ENCODE measurements at places on chromosomes 13 and 19.

DNA sequence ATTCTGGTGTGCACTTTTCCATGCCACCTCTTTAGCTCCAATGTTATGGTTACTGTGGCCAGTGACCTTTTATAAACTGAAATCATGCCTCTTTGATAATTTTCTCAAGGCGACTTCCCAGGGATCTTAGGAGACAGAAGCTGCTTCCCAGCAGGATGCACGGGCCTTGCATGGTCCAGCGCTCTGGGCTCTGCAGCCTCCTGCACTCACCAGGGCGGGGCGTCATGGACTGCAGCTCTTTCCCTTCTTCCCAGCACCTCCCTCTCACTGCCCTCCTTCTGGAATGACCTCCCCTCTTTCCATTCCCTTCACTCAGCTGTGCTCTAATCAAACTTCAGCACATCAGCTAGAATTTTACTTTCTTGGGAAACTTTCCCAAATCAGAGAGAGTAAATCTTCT is 318.3 kb downstream of the IRS2 start:
- no peak for DNase-seq

DNA sequence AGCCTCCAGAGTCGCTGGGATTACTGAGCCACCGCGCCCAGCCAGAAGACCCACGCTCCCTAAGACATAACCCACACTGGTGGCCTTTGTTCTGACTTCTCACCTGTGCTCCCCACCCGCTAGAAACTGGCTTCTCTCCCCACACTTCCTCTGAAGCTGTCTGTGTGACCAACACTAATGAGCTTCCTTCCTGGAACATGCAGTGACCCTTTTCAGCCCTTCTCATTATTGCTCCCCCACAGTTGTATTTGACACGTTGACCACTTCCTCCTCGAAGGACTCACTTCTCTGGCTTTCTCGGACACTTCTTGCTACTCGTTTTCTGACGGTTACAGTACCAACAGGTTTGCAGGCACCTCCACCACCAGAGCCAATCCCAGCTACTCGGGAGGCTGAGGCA is 10.9 kb downstream of the NCR1 start:
- DNase-seq = peak; percentile 88

GRCh38 chr13:67372868-67373464 is 142.8 kb upstream of the PCDH9 start:
- no peak for DNase-seq

DNA sequence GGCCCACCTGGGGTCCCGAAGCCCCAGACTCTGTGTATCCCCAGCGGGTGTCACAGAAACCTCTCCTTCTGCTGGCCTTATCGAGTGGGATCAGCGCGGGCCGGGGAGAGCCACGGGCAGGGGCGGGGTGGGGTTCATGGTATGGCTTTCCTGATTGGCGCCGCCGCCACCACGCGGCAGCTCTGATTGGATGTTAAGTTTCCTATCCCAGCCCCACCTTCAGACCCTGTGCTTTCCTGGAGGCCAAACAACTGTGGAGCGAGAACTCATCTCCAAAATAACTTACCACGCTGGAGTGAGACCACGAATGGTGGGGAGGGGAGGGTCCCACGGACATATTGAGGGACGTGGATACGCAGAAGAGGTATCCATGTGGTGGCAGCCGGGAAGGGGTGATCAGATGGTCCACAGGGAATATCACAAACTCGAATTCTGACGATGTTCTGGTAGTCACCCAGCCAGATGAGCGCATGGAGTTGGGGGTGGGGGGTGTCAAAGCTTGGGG is 1.0 kb upstream of the ICAM5 start:
- no peak for DNase-seq

All from natural killer cell treated with Interleukin-12 subunit alpha and Interleukin-12 subunit beta and Interleukin-15 and Interleukin-18, amount 100 ng/mL, for 72 hours (primary cell).